Myocyte (in vitro differentiated cells): ENCODE measurements at places on chromosomes 13 and 19.
A peak's percentile ranks its signal among the peaks of the same experiment; 100 is the strongest.

DNA sequence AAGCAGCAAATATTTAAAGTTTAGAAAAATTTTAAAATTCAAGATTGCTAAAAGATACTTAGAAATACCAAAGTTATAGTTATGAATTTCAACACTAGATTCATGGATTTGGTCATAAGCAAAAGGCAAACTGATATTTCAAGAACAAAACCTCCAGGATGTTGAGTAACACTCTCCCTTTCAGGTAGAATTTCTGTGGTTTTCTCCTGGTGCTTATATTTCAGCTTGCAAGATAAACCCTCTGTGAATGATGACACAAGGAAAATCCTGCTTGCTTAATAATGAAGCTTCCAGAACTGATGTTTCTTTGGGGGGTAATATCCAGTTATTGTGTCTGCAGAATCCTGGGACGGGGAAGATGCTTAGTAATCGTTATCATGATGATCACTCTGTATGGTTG, 320.3 kb upstream of the EDNRB start:
- no peak for DNase-seq

DNA sequence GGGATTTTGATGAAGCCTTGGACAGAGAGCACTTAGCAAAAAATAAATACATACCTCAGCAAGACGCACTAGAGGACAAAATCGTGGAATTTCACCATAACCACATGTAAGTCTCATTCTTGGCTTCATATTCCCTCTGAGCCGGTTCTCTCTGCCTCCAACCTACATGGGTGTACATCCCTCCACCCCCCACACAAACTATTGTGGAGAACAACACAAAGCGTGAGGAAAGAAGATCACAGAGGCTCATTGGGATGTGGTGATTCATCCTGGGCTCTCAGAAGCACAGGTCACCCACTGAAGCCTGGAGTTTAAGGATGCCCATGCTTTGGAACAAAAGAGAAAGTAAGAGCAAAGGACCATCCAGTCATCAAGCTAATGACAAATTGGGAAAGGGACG, 192.2 kb downstream of the STK24 start:
- no peak for DNase-seq

- peak; percentile 84 for DNase-seq
Measured at GRCh38 chr13:100491164-100491842, 97.3 kb downstream of the GGACT start.

DNA sequence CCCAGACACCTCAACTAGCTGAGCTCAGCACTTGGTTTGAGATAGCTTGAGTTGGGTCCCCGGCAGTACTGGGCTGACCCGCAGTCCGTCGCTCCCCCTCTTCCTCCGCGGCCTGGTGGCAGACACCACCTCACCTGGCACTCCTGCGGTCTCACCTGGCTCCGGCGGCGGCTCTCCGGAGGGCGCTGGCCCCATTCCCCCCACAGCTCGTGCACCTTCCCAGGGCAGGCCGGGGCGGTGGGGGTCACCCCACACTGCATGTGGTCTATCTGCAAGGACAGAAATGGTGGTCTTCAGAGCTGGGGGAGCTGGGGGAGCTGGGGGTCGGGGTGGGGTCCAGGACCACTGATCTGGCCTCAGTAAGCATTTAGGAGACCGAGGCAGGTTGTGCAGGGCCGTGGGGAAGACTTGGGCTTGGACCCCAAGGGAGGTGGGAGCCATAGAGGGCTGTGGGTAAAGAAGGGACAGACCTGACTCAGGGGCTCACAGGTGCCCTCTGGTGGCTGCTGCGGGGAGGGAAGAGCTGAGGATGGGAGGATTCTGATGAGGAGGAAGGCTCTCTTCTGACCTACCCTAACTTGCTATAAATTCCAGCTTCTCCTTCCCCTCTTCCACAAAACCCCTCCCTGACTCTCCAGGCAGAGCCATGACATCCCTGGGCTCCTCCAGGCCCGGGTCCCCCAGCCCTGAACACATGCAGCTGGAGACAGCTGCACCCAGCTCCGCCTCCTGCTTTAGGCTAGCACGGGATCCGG, 6.7 kb upstream of the PLIN4 start:
- peak; percentile 57 for DNase-seq

- no peak for DNase-seq
Measured at GRCh38 chr19:16085115-16085514, 8.8 kb downstream of the TPM4 start.

DNA sequence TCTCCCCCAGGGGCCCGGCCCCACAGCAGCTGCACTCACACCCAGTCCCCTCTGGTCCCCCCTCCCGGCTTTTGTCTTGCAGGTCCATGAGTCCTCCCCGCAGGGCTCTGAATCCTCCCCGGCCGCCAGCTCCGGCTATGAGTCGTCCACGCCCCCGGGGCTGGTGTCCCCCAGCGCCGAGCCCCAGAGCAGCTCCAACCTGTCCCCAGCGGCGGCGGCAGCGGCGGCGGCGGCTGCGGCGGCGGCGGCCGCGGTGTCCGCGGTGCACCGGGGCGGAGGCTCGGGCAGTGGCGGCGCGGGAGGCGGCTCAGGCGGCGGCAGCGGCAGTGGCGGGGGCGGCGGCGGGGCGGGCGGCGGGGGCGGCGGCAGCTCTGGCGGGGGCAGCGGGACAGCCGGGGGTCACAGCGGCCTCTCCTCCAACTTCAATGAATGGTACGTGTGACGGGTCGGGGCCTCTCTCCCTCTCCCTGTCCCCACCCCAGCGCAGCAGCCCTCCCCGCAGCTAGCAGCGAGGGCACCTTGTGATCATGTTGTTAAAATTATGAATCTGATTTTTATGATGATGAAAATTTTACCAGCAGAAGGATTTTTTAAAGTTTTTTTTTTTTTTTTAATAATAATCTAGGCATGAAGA, 3.8 kb downstream of the ZIC2 start:
- DNase-seq = no peak

DNA sequence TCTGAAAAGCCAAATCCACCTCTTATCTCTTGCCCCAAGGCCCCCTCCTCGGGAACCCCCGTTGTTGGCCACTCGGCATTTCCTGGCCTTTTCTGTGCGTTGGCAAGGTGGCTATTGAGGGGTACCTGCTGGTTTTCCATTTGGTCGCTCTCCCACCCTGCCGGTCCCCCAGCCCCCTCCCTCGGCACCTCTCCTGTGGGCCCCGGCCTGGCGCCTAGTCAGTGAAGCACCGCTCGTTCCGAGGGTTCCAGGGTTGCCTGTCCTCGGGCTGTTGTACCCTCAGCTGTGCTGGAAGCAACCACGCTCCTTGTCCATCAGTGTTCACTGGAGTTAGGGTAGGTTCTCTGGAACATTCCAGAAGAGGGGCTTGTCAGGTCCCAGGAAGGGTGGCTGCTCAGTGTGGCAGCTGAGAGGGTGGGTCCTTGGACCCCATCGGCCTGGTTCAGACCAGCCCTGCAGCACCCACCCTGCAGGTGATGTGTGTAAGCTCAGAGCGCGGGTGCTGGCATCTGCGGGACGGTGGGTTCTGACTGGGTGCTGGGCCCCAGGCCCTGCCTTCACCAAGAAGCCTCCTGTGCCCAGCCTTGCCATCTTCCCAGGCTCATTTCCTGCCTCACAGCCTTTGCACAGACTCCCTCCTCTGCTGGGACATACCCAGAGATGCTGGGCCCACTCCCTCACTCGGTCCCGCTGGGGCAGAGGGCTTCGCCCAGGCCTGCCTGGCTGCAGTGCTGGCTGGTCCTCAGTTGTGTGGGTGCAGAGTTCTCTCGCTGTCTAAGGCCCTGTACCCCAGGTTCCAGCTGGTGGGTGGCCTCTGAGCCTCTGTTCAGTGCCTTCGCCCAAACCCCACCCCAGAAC, 21.3 kb downstream of the NKPD1 start:
- no peak for DNase-seq

DNA sequence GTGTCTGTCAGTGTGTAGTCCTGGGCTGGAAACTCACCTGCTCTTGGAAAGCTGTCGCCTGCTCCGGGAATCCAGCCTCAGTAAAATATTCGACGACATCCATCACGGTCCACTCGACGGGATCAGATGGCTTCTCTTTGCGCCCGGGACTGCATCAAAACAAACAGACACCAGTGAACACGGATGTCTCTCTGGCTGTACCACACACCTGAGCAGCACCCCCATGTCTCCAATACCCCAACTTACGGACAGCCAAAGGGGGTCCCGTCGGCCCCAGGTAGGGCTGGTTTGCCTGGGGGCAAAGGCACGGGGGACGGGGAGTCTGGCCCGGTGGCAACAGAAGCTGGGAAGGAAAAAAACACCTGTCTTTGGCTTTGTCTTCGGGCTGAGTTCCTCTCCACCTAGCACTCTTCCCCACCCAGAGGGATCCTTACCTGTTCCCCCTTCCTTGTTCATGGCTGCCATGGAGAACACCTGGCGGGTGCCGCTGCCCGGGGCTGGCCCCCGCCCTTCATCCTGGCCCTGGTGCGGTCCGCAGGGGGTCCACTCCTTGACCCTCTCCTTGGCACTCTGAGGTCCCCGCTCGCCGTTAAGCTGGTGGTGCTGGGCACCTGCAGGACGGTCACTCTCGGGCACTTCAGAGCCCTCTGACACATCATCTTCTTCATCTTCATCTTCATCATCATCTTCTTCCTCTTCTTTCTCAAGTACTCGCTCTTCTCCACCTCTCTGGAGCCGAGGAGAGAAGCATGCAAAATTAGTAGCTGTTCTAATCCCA, 1.7 kb downstream of the SAMD1 start:
- no peak for DNase-seq

- no peak for DNase-seq
Measured at GRCh38 chr13:80654638-80655249, 313.8 kb upstream of the SPRY2 start.

DNA sequence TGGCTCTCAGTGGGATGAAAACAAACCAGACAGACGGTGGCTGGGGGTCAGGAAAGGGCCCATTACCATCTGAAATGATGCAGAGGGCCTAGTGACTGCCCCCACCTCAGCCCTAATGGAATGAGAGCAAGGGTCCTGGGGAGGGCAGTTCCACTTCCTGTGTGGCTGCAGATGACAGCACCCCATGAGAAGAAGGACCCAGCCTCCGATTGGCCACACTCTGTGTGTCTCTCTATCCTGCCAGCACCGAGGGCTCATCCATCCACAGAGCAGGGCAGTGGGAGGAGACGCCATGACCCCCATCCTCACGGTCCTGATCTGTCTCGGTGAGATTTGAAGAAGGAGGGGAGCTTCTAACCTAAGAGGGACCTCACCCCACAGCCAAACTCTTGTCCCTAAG, 498 bp downstream of the LILRB1 start:
- no peak for DNase-seq
